ENCODE measurements at places on chromosomes 3 and 15. TPM values are rescaled to one million over a fixed set of nuclear protein-coding genes. Genes with fewer than 3 reads are reported as not detected.

Gene SPESP1
- not detected for total RNA-seq

Gene MKRN3
- total RNA-seq, result 0.22 TPM

Gene ERICH6
- 0.68 TPM for total RNA-seq

Gene ACP3
- total RNA-seq, result 27.8 TPM

Gene OR5K2
- not detected for total RNA-seq

Gene ACVR2B
- total RNA-seq, result 45.5 TPM

Gene SLMAP
- 93.0 TPM for total RNA-seq

Gene SPATA16
- total RNA-seq, result not detected

Gene CCDC39
- total RNA-seq, result not detected

Gene CGNL1
- total RNA-seq, result 36.4 TPM

Gene EEF1AKMT4
- 3.8 TPM for total RNA-seq

Gene COL7A1
- total RNA-seq, result 15.0 TPM

Gene CCR3
- not detected for total RNA-seq

Gene KBTBD13
- 0.09 TPM for total RNA-seq

Gene CPOX
- total RNA-seq, result 18.4 TPM

Gene EIF2B5
- 39.0 TPM for total RNA-seq

Gene CAND2
- 14.0 TPM for total RNA-seq

Gene ALPK3
- total RNA-seq, result 30.5 TPM

Gene ACOX2
- total RNA-seq, result 31.0 TPM

Gene VGLL3
- total RNA-seq, result 11.9 TPM

Gene TMCO5A
- total RNA-seq, result not detected

Gene LDHAL6B
- total RNA-seq, result not detected

Data from mesothelial cell of epicardium (in vitro differentiated cells).